SK-N-DZ (cell line): ENCODE measurements at places on chromosomes 16 and 17.

DNA sequence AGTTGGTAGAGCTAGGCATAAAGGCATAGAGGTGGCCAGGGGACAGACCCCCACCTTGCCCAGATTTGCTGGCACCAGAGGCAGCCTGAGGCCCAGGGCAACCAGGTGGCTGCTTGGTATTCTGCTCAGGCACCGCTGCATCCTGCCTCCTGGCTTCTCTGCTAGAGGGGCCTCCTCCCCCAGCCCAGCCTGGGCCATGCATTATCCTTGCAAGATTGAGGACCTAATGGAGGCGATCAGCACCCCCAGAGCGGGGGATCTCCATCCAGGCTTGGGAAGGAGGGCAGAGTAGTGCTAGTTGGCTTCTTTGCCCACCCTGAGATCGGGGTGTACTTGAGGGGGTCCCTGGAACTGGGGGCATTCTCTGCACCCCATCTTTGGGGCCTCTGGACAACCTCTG is 23.8 kb downstream of the CDK5RAP3 start:
- DNase-seq, result no peak

GRCh38 chr17:28484296-28484695 is 10.9 kb downstream of the SLC13A2 start:
- no peak for DNase-seq

GRCh38 chr17:30200106-30200505 is 35.4 kb downstream of the SLC6A4 start:
- no peak for DNase-seq

DNA sequence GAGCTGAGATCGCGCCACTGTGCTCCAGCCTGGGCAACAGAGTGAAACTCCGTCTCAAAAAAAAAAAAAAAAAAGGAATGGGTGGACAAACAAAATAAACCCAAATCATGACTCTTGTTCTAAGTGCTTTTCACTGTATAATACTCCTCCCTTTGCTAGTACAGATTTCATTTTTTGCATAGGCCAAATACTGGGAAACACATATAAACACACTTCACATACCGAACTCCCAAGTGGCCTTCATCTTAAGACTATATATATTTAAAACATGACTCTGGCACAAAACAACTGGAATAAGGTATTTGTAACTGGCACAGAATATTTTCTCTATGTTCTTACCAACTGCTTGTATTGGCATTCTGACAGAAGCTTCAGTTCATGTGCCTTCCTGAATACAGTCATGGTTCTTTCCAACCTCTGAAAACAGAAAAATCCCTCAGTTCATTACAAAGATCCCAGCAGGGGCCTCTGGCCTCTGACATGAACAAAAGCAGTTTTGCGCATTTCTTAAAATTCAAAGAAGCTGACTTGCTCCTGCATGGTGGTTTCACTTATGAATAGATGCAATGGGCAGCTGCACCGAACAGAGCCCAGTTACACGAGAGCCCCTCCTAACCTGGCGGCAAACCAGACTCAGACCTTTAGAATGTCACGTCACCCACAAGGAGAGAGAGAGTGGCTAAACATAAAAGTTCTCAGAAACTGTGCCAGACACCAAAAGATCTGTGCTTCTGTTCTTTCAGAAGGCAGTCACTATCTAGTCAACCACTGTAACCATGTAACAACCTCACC is 19.1 kb upstream of the COPRS start:
- no peak for DNase-seq

GRCh38 chr16:87762071-87762571 is 3.7 kb downstream of the KLHDC4 start:
- DNase-seq, result no peak

DNA sequence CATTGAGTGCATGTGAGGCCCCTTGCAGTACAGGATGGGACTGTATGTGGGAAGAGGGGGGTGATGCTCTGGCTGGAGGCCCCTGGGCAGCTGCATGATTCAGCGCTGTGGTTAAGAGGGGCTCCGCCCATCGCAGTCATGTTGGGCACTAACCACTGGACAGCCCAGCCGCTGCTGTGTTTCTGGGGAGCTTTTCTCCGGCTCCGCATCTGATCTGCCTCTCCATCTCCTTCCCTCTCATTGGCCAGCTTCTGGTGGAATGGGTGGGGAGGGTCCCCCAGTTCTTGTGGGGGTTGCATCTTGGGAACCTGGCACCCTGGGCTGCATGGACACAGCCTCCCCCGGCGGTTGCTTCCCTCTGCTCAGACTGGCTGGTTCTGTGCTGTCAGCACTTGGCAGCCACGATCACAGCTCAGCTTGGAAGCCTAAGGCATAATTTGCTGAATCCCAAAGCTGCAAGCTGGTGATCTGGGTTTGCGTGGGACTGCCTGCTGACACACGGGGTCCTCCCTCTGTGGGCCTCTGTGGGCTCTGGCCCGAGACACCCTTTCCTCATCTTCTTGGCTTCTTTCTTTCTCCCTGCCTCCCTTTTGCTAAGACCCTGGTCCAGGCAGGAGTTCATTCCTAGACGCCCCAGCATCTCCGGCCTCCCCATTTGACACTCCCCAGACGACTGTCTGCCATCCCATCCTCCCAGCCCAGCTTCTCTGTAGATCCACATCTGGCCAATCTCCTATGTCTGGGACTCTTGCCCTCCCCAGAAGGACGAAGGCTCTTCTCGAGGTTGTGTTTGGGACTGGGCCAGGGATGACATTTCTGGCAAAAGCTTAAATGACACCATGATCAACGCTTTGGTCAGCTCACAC is 168.3 kb downstream of the SEC14L1 start:
- DNase-seq, result no peak

GRCh38 chr16:57348327-57348726 is 10.3 kb upstream of the CCL22 start:
- DNase-seq, result no peak

- DNase-seq, result peak; percentile 58
Measured at GRCh38 chr16:2532494-2533141, 1.4 kb upstream of the CEMP1 start.

GRCh38 chr17:6927290-6928126 is 68.3 kb upstream of the ALOX12 start:
- no peak for DNase-seq

DNA sequence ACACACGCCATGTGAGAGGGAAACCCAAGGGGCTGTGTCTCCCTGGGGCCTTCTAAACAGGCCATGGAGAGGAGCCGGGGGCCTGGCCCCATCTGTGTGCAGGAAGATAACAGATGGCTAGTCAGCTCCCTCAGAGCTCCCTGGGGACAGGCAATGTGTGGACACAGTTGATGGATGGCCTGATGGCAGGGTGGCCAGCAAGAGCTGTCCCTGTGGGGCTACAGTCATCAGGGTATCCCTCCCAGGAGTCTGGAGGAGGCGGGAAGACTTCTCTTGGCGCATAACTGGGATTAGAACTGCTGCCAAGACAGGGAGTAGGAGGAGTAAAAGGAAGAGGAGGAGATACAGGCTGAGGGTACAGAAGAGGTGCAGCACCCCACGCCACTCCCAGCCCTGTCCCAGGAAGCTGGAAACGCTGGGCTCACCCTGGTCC is 17.3 kb downstream of the MYO18A start:
- peak; percentile 87 for DNase-seq

GRCh38 chr17:49694847-49695697 is 12.7 kb downstream of the SLC35B1 start:
- DNase-seq, result peak; percentile 47

GRCh38 chr16:51341204-51341603 is 190.1 kb upstream of the SALL1 start:
- DNase-seq, result no peak

GRCh38 chr17:9899280-9900043 is 5.6 kb downstream of the RCVRN start:
- no peak for DNase-seq

DNA sequence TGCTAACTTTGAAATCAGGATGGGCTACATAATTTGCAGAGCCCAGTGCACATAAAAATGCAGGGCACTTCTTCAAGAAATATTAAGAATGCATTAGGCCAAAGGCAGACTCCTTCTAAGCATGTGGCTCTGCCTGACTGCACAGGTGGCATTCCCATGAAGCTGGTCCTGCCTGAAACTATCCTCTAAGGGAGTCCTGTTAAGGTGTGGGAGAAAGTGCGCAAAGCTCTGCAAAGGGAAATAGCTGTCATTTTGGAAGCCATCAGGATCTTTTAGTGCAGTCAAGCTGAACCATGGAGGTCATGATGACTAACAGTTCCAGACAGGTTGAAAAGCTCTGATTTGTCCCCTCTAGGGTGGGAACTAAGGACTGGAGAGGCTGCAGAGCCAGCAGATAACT is 41.9 kb upstream of the CRHR1 start:
- DNase-seq, result no peak

DNA sequence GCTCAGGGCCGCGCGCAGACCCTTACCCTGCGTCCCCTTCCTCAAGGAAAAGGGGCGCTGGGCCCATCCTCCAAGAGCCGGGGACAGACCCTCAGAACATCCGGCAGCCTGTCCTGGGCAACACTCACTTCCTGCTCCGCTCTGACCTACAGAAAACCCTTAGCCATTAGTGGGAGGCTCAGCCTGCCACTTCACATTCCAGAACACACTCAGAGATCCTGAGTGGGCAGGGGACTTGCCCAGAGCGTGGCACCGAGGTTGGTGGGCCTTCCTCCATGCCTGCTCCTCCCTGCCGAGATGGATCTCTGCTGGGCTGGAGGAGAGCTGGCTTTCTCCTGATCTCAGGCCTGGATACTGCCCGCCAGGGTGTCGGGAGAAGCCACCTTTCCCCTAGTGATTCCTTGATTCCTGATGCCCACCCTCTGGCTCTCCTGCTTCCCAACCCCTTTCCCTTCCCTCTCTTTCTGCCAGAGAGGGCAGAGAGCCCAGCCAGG is 1.5 kb downstream of the SCARF1 start:
- DNase-seq, result no peak

DNA sequence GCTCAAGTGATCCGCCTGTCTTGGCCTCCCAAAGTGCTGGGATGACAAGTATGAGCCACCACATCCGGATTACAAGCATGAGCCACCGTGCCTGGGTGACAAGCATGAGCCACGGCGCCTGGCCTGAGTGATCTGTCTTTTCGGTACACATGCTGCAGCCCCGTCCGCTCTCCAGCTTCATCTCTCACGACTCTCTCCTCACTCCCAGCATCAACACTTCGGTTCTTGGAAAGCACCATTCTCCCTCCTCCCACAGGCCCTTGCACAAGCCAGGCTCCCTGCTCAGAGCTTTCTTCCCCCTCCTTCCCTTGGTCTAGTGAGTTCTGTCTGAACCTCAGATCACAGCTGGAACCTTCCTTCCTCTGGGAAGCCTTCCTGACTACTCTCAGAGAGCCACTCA is 6.5 kb upstream of the NCBP3 start:
- DNase-seq, result no peak
